Ureter (tissue), 1 donor: ENCODE measurements at places on chromosomes 3 and 15.

DNA sequence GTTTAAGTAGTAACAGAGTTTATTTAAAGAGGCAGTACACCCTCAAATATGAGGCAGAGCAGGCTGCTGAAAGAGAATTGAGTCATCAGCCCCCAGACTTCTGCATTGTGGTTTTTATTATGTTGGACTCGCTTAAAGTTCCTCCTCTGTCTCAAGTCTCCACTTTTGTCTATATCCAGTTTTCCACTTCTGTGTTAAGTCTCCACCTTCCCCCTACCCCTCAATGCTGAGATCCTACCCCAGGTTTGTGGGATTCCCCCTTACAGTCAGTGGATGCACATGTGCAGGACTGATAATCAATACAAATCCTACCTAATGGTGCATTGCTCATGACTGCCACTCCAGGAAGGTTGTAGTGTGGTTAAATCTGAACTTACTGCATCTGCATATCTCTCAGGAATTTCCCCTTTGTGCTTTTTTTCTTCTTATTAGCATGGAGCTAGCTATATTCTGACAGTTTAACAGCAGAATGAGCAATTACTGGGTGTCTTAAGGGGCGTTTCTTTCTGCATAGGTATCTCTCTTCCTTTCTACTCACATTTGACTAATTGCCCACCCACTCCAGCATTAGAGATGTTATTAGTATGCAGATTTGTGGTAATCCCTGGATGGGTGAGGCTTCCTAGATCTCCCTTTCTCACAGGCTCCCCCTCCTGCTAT is 11.9 kb upstream of the CD200R1L start:
- DNase-seq = no peak

GRCh38 chr3:181311186-181311585 is 321.6 kb upstream of the DNAJC19 start:
- DNase-seq = no peak

- DNase-seq = no peak
These were observed 661.2 kb upstream of the BCHE start for GRCh38 chr3:166498446-166498845.

- DNase-seq = no peak
These were observed 6.2 kb upstream of the FLNB start for GRCh38 chr3:58001979-58002378.

DNA sequence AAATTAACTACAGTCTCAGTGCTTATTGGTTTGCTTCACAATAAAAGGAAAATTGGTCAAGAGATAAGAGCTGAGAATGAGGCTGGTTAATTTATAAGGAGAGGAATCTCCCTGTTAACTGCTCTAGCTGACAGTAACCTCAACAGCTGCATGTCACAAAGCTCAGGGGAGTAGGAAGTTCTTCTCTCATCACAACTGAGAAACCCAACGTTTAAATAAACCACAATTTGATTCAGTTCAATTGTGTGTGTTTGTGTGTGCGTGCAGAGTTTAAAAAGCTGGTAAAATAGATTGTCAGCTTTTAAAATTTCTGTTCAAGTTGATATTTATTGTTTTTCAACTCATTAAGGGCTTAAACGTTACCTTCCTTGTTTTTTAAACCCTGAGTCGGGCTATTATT is 3.5 kb upstream of the TGFBR2 start:
- no peak for DNase-seq

GRCh38 chr3:174822320-174822719 is 36.8 kb upstream of the NAALADL2 start:
- DNase-seq = no peak

DNA sequence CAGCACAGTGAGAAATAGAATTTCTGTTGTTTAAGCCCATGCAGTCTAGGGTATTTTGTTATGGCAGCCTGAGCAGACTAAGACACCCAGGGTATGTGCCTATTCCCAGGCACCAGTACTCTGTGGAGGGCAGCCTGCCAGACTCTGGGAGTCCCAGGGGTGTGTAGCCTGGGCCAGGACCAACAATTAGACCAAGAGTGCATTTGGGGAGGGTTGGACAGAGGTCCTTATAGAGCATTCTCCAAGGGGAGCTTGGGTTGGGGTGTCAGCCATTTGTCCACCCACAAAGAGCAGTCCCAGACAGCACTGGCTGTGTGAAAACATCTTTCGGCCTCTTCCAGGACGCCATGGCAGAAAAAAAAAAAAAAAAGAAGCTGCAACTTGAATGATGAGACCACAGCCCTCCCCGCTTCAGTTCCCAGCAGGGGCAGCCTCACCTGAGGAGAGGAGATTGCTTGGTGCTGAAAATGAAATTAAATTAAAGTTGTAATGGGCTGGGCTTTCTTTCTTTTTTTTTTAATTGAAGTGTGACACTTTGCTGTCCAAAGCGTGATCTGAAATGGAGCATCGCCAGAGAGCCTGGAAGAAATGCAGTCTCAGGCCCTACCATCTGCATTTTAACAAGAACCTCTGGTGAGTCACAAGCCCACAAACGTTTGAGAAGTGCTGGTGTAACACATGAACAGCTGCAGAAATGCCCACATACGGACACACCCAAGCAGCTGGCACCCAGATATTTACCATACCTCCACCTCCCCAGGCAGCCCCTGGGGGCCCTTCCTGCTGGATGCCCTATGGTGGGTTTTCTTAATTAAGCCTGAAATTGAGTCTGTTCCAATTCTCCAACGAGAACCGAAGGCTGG is 21.3 kb upstream of the CAV3 start:
- DNase-seq = no peak

- DNase-seq = no peak
These were observed 45.6 kb downstream of the NMD3 start for GRCh38 chr3:161266731-161267150.

DNA sequence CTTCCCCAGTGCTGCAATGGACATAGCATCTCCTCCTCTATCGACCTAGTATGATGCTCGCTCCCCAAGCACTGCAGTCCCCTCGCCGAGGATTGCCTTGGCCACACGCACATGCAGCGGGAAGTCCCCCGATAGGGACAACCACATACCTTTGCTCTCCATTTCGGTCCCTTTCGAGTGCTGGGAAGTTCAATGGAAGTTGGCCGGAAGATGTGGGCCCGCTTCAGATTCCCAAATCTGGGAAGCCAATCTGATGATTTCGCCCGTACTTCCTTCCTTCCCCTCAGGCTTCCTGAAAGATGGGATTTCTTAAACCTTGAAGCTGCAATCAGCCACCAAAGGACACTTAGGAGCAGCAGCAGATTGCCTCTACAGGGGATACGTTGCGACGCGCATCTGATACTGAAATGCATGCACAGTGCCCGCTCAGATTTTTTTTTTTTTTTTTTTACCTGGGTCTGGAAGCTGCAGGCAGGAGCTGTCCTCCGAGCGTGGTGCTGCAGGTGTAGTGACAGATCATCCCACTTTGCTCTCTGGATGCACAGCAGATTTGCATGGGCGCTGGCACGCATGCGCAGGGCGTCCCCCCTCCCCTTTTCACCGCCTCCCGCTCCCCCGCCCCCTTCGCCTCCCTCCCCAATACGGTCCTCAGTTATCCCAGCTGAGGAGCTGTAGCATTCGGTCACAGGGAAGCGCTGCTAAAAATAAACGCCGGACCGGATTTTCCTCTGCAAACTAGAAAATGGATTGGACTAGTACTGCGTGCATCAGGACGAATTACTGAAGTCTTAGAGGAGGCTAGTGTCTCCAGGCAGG is at the start of gene FGF12:
Gene FGF12, minus strand, starts transcription at position 510 of the 816 bp plus-strand sequence.
- peak; percentile 47 for DNase-seq

- DNase-seq = no peak
These were observed 18.2 kb upstream of the KIF23 start for GRCh38 chr15:69395991-69396390.

- DNase-seq = no peak
These were observed 167.0 kb upstream of the ANKRD28 start for GRCh38 chr3:15964605-15965442.

DNA sequence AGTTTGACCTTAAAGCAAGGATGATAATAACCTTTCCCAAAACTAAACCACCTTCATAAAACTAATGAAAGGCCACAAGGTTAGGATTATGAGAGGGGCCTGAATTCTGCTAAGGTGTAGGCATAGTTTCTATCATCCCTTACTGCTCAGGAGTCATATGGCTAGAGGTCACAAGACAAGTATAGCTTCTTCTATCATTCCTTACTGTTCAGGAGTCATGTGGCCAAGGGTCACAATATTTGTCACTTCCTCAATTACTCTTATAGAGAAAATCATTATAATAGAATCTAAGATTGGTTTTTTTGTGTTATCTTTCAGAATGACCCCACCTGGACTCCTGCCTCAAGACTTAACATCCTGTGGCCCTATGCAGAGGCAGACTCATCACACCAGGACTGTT is 36.6 kb downstream of the HERC1 start:
- no peak for DNase-seq

DNA sequence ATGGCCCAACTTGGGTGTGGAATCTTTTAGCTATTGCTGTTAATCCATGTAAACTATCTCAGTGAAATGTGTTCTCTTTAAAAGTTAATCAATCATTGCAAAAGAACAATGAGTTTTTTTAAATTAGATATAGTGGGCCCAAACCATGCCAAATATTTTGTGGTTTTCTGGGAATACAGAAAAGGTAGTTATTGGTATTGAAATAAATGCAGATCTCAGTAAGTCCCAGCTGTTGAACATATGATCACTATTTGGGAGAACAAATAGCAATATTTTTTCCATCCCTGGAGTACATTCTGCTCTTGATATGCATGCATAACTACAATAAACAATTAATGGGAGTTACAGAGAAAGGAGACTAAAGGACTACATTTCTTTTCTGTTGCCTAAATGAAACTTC is 36.0 kb upstream of the LEKR1 start:
- DNase-seq = no peak
